ENCODE measurements at places on chromosomes 2 and 18.

DNA sequence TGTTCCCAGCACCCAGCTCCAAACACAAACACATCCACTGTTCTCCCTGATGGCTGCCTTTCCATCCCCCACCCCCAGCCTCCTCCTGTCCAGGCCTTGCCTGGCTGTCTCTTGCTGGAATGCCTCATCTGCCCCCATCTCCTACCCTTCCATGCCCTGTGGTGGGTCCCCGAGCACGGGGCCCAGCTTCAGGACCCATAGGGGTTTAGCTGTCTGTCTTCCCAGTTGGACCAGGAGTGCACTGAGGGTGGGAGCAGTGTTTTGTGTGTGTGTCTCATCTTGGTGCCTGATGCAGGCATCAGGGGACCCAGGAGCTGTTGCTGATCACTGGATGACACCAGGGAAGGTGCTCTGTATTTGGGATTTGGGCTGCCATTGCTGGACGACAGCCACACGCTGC lies 34.5 kb downstream of the GLI2 start:
- DNase-seq, result no peak

DNA sequence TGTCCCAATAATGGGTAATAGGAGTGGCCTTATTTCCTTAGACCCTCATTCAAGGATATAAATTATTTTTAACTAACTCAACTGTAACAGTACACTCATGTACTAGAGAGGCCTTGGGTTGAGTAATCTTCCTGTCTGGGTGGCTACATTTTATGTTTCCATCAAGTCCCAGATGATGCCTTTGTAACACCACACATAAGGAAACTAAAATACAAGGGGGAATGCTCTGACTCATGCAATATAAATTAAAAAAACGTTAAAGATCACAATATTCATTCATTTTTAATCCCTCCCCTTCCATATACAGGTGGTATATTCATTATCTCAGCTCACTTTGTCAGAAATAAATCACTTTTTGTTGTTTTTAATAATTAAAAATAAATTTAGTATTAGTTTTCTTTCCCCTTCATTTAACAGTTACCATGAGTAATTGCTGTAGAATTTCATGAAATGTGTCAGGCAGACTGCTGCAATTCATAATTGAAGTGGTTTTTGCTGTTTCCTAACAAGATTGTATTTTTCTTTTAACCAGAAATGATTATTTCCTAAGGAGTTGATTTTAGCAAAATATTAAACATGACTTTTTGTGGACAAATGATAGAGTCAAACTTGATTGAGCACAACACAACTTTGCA lies 1403.6 kb downstream of the SUCLG1 start:
- no peak for DNase-seq

GRCh38 chr2:42903821-42904575 lies 111.6 kb upstream of the HAAO start:
- no peak for DNase-seq

DNA sequence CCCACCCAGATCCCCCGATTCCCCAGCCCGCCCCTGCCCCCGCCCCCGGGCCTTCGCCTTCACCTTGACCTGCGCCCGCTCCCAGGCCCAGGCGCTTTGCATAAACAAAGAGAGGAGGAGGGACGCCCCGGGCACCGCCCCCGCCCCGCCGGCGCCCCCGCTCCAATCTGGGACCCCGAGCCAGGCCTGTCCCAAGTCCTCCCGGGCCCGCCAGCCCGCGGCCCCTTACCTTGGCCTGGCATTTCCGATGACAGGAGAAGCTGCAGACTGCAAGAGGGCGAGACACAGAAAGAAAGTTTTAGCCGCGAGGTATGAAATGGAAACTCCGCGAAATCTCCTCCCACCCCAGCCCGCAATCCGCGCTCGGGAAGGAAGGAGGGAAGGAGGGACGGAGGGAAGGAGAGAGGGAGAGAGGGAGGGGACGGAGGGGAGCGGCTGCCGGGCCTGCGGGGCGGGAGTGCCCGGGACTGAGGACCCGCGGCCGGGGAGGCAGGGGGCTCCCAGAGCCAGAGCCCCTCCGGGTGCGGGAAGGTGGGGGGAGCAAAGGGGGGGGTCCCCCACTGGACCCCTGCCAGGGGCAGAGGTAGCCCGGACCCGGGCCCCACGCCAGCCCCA lies 24.2 kb downstream of the TNS1 start:
- DNase-seq, result no peak

Measured in suppressor macrophage treated with lipopolysaccharide for 1 hour (primary cell).